ENCODE measurements at places on chromosomes 11 and 22.

DNA sequence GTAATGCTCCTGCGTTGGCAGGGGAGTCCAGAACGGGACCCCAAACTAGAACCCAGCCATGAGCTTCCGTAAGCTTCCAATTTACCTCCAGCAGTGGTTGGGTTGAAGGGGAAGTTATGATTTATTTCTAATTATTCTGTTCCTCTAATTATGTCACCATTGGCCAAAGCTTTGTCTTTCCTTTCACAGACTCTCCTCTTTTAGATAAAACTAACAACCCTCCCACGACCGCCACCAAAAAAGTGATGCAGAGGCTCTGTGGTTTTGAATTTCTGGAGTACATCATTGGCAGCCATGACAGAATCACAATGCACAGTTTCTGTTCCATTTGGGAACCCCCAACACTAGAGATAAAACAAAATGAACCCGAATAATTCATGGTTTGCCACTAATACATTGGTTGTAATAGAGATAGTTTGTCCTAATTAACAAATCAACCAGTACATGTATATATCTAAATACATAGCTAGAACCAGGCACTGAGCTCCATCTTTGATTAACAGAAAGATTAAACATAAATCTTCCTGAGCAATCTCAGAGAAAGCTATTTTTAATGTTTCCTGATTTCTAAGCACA lies 64.3 kb downstream of the ETS1 start:
- peak overlapping the region; percentile 75 for H3K27ac ChIP-seq
- H3K36me3 ChIP-seq: no peaks in the 10 kb centered on the region
- H3K4me1 ChIP-seq: peaks cover 68% of the 10 kb centered on the region

GRCh38 chr11:93861808-93862207 lies 11.4 kb upstream of the VSTM5 start:
- no peaks in the 10 kb centered on the region for H3K36me3 ChIP-seq
- no peak for ATAC-seq
- no peaks in the 10 kb centered on the region for H3K4me1 ChIP-seq
- no peak overlapping the region for H3K27ac ChIP-seq
- no peaks in the 10 kb centered on the region for H3K27me3 ChIP-seq
- H3K4me3 ChIP-seq: no peak overlapping the region

DNA sequence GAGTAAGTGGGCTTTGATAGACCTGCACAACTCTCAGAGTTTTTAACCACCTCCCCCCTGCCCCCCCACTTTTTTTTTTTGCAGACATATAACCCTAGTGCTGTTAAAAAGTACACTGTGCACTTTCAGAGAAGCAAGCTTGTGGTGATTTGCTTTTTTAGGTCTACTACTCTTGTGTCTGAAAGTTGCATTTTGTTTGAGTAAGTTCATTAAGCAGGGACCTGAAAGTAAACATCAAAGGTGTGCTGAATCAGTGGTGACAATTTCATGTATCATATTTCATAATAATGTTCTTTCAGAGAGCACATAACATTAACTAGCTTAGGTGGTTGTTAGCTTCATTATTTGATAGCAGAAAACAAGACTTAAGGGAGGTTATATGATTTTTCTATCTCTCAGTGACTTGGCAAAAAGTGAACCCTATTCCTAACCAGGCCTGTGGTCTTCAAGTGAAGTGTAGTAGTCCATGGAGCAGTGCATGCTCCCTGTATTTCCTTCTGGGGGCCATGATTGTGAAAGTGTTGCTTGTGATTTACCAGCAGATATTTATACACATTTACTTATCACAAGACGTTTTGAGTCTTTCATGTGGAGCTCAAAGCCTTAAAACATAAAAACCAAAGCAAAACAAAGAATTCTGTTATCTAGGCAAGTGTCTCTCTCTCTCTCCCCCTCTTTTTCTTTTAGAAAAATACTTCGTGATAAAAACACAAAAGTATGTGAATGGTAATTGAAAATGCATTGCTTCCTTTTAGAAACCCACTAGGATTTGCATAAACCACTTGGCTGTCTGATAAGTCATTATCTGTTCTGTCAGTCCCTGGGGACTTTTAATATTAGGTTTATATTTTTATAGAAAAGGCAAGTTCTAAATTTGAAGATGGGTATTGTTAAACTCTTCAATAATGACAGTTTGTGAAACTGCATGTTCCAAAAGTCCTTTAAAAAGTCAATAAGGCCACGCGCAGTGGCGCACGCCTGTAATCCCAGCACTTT lies 7.5 kb upstream of the RAG2 start:
- no peaks in the 10 kb centered on the region for H3K27me3 ChIP-seq
- H3K36me3 ChIP-seq: no peaks in the 10 kb centered on the region
- no peaks in the 10 kb centered on the region for H3K4me1 ChIP-seq
- no peak for ATAC-seq

DNA sequence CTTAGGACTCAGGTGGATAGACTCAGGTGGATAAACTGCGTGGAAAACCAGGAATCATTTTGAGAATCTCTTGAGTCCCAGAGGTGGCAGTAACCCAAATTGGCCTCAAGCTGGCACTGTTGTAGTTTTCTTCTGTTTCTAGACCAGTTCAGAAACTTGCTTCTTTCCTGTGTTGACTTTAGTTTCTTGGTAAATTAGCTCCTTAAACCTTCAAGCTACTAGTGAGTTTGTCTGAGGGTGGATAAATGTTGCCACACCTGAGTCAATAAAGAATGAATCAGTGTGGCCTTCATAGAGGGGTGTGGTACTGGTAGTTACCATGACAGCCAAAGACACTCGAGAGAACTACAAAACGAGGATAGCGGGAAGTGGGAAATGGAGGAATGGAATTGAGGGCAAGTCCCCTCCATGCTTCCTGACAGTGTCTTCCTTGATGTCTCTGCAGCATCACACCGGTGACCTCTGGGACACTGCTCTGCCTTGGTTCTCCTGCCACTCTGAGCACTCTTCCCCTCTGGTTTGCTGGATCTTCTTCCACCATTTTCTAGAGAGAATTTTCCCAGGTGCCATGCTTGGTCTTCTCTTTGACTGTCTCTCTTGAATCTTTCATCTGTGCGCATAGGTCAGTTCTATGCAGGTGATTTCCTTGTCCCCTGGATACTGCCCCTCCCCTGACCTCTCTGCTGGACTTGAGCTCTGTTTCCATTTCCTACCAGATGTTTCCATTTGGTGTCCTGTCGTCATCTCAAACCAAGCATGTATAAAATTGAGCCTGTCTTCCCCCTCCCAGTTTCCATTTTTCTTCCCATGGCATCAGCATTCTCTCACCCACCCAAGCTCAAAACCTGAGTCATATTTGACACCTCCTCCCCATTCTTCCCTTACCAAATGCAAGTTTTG lies 7.2 kb downstream of the POLD4 start:
- no peaks in the 10 kb centered on the region for H3K27me3 ChIP-seq
- peaks cover 7% of the 10 kb centered on the region for H3K4me1 ChIP-seq
- no peak overlapping the region for H3K4me3 ChIP-seq
- no peaks in the 10 kb centered on the region for H3K36me3 ChIP-seq
- no peak for ATAC-seq
- H3K27ac ChIP-seq: no peak overlapping the region

GRCh38 chr11:2812371-2812991 lies 73.1 kb downstream of the CDKN1C start:
- ATAC-seq: peak; percentile 71
- no peak overlapping the region for H3K4me3 ChIP-seq
- no peaks in the 10 kb centered on the region for H3K27me3 ChIP-seq
- no peaks in the 10 kb centered on the region for H3K36me3 ChIP-seq
- no peak overlapping the region for H3K27ac ChIP-seq
- H3K4me1 ChIP-seq: peaks cover 4% of the 10 kb centered on the region

DNA sequence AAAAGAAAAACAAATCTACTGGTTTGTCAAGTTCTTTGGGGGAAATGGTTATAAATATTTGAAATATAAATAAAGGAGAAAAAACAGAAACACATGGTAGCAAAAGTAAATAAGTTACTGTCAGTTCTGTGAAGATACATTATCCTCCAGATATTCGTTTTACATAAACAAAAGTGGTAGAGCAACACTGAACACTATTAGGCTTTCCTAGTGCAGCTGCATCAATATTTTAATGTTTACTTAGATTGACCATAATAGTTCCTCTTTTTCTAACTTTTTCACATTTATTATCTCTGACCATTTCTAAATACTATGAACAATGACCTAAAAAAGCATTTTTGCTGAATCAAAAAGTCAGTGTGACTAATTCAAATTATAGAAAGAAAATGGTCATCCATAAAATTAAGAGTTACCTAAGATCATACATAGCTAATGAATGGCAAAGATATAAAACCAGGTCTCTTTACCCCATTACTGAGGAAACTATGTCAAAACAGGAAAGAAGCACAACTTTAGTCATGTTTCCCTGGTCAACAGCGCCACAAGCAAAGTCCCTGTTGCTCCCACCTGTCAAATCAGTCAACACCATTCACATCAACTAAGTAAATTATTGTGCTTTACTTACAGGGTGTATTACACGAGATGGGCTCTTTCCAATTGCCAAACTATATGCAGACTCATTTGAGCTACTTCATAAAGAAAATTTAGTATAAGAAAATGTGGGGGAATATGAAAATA lies 38.5 kb downstream of the SBF2 start:
- no peak for ATAC-seq
- no peaks in the 10 kb centered on the region for H3K36me3 ChIP-seq
- H3K27me3 ChIP-seq: no peaks in the 10 kb centered on the region

GRCh38 chr11:60125956-60126585 lies 37.6 kb downstream of the MS4A2 start:
- no peaks in the 10 kb centered on the region for H3K4me1 ChIP-seq
- no peak overlapping the region for H3K27ac ChIP-seq
- H3K4me3 ChIP-seq: no peak overlapping the region
- ATAC-seq: no peak
- H3K36me3 ChIP-seq: no peaks in the 10 kb centered on the region
- no peaks in the 10 kb centered on the region for H3K27me3 ChIP-seq

All from gastroesophageal sphincter (tissue), 4 donors.